ENCODE measurements at places on chromosomes 2 and 18.
A peak's percentile ranks its signal among the peaks of the same experiment; 100 is the strongest.

- no peak for DNase-seq
Measured at GRCh38 chr2:150591496-150592285, 104.2 kb upstream of the RND3 start.

GRCh38 chr2:28664120-28664842 lies 87.3 kb upstream of the PPP1CB start:
- DNase-seq, result no peak

DNA sequence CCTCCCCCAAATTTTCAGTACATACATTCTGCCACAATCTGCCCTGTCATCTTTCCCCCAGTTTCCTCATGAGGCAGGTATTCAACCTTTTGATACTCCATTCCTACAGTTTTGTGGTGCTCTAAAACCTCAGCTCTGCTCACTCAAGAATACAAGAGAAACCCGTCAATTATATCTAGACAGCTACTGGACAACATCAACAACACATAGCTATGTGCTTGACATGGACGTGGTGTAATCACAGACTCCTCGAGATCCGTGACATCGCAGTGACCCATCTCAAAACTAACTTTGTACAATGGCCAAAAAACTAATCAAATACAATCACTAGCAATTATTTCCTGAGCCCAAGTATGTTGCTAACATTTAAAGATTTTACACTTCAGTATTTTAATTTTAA lies 23.6 kb downstream of the WDSUB1 start:
- no peak for DNase-seq

DNA sequence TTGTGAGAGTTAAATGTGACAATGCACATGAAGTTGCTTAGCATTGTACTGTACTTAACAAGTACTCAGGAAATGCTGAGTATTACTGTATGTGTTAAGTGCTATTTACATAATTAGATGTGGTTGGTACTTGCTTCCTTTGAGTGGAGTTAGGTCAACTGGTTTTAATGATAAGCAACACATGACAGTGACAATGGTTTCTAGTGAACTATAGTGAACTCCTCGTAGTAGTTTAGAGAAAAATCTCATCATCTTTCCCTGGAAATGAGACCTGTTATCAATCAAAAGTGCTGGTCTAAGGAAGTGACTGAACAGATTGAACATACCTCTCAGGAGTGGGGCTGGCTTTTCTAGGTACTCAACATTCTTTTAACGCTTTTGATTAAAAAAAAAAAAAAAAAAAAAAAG lies 29.2 kb upstream of the ZDBF2 start:
- no peak for DNase-seq

DNA sequence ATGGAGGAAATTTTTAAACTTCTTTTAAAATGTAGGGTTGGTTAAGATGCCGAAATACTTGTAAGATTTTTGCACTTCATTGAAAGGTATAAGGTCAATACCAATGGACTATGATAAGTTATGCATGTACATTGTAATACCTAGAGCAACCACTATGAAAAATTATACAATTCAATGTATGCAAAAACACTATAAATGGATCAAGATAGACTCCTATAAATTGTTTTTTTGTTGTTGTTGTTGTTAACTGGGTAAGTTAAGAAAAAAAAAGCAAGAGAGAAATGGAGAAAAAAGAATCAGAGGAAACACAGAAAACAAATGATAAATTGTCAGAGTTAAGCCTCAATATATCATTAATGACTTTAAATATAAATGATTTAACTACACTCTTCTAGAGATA lies 421.2 kb downstream of the TMEM182 start:
- DNase-seq, result no peak

GRCh38 chr2:96604104-96604503 lies 34.0 kb downstream of the KANSL3 start:
- no peak for DNase-seq

- DNase-seq, result no peak
Measured at GRCh38 chr2:30373881-30374302, 73.2 kb upstream of the LCLAT1 start.

- DNase-seq, result no peak
Measured at GRCh38 chr2:43333656-43334144, 107.3 kb upstream of the ZFP36L2 start.

- DNase-seq, result no peak
Measured at GRCh38 chr18:48418539-48419276, 9.5 kb upstream of the ZBTB7C start.

DNA sequence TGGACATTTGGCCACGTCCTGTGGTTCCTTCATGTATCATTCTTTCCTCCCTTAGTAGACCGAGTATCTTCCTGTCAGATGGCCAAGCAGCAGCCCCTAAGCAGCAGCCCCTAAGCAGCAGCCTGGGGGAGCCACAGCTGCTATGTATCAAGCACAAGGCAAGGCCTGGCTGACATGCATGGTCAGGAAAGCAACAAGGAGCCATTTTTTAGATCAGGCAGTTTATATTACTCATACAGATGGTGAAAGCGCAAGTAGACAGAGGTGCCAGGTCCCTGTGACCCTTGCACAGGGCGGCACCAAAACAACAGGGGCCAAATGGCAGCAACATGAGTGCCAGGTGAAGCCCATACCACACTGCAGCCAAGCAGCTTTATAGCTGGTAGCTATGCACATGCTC lies 22.1 kb downstream of the CHCHD5 start:
- DNase-seq, result no peak

- DNase-seq, result no peak
Measured at GRCh38 chr18:43022874-43023273, 92.6 kb downstream of the RIT2 start.

- DNase-seq, result no peak
Measured at GRCh38 chr2:68591225-68591624, 52.2 kb upstream of the PROKR1 start.

- no peak for DNase-seq
Measured at GRCh38 chr2:136920652-136921333, 155.4 kb downstream of the THSD7B start.

DNA sequence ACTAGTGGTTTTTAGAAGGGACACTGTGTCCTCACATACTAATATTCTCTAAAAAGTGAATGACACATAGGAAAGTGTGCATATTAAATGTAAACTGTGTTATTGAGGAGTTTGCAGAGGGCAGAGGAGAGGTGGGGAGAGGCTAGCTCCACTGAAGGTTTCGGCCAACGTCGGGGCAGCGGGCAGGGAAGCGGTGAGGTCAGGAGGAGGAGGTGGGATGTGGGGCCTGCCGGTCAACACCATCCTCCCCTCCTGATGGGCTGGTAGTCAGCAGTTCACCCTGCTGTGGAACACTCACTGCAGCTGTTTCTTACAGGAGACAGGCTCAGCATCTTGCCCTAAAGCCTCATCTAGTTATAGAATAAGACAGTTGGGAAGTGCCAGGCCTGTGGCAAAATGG lies 74.2 kb downstream of the ARHGEF4 start:
- no peak for DNase-seq

GRCh38 chr2:207149249-207150213 lies 16.2 kb downstream of the KLF7 start:
- no peak for DNase-seq

GRCh38 chr2:190882856-190883582 lies 2.4 kb downstream of the GLS start:
- no peak for DNase-seq

- DNase-seq, result no peak
Measured at GRCh38 chr2:206343816-206344215, 69.4 kb downstream of the ZDBF2 start.

- DNase-seq, result no peak
Measured at GRCh38 chr18:72811047-72811446, 56.7 kb downstream of the NETO1 start.

GRCh38 chr2:27765621-27766286 lies 5.8 kb upstream of the MRPL33 start:
- peak; percentile 32 for DNase-seq

DNA sequence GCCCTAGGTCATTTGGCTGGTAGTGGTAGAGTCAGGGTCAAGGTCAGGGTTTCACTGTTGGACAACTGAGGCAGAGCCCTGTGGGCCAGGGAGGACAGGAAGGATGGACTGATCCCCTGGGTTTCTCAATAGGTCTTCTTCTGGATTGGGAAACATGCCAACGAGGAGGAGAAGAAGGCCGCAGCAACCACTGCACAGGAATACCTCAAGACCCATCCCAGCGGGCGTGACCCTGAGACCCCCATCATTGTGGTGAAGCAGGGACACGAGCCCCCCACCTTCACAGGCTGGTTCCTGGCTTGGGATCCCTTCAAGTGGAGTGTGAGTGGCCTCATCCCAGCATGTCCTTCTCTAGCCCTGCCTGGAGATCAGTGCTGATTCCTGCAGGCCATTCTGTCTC lies 18.1 kb downstream of the VIL1 start:
- peak; percentile 30 for DNase-seq

DNA sequence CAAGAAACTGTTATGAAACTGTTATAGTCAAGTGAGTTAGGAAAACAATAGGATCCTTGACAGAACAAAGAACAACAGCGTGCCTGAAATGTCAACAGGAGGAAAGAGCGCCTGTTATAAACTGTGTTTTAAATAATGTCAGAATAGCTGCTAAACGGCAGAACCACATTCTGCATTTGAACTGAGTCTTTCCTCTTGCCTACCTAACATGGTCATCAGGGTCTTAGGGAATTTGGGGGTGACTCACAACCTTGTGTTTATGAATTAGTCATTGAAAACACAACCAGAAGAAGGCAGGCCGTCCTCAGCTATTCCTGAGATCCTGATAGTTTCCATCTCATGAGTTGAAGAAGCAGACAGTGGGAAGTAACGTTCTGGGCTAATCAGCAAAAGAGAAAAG lies 222.0 kb upstream of the FN1 start:
- DNase-seq, result no peak

GRCh38 chr2:109421101-109421500 lies 192.7 kb downstream of the SEPTIN10 start:
- no peak for DNase-seq

- no peak for DNase-seq
Measured at GRCh38 chr2:239459056-239459455, 58.2 kb upstream of the HDAC4 start.

- DNase-seq, result no peak
Measured at GRCh38 chr2:14907014-14907612, 274.6 kb downstream of the LRATD1 start.

DNA sequence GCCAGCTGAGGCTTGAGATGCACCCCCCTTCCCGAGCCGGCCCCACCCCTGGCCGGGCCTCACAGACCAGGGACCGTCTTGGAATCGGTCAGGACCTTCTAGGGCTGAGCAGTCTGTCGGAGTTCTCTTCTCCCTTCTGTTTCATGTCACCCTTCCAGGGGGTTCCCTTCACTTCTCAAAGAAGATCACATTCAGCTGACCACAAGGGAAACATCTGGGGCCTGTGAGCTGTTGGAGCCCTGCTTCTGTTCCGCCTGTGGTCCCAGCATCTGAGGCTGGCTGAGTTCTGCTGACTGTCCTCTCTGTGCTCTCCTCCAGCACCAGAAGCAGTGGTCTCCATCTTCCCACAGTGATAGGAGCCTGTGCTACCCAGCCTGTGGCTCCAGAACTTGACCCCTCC lies 106.5 kb downstream of the SEPTIN10 start:
- DNase-seq, result no peak

DNA sequence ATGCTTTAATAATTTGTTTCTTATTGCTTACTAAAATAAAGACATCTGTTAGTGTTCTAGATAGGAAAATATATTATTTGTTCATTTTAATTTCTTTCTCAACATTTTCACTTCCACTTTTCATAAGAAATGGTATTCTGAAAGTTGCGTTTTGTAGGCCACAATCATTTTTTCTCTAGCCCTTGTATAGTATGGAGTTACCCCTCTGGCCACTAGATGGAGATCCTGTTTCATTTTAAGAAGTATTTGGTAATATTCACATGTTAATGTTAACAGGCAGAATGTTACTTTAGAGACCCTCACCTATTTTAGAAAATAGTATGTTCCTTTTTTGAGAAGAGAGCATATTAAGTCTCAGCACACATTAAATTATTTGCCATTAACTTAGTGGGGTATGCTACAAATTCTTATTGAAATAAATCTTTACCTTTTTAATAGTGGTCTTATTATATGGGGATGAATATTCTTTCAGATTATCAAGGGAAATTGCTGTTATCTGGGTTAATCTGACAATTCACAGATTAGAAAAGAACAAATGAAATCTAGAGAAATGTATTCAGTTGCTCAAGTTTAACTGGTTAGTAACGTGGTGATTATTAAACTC lies 73.9 kb upstream of the TTC27 start:
- DNase-seq, result no peak

DNA sequence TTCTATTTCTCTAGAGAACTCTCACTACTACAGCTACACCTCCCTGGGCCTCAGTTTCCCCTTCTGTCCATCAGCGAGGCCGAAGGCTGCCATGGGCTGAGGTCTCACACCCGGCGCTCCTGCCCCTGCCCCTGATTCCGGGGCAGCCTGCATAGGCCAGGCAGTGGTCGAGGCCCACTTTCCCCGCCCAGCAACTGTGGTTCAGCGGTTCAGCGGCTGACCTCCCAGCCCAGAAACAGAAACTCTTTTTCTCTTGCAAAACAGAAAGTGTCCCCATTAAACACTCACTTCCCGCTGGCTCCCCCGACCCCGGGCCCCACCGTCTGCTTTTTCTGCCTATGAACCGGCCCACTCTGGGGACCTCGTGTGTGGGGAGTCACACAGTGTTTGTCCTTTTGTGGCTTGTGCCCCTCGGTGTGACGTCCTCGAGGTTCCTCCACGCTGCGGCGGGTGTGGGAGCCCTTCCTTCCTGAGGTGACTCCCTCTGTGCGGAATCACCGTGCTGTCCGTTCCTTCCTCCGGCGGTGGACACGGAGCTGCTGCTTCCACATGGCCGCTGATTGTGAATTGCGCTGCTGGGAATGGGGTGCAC lies 16.0 kb downstream of the PDCD1 start:
- peak; percentile 78 for DNase-seq

GRCh38 chr2:229154381-229154780 lies 116.7 kb downstream of the PID1 start:
- no peak for DNase-seq

- no peak for DNase-seq
Measured at GRCh38 chr2:232245111-232245510, 133.4 kb upstream of the ALPP start.

GRCh38 chr2:182858671-182859070 lies 7.8 kb downstream of the FRZB start:
- no peak for DNase-seq

DNA sequence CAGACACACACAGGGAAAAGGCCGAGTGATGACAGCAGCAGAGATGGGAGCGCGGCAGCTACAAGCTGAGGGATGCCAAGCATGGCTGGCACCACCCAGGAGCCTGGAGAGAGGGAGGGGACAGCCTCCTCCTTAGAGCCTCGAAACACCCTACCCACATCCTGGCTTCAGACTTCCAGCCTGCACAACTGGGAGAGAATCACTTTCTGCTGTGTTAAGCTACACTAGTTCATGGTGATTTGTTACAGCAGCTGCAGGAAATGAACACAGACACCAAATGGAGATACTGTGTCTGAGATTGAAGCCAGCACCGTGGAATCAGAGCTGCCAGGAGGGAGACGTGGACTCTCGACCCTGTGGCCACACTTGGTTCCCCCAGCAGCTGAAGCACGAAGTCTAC lies 27.5 kb upstream of the FOSL2 start:
- no peak for DNase-seq

- DNase-seq, result no peak
Measured at GRCh38 chr2:212919238-212919637, 232.2 kb downstream of the IKZF2 start.
